ENCODE measurements at places on chromosomes 2 and 18.

DNA sequence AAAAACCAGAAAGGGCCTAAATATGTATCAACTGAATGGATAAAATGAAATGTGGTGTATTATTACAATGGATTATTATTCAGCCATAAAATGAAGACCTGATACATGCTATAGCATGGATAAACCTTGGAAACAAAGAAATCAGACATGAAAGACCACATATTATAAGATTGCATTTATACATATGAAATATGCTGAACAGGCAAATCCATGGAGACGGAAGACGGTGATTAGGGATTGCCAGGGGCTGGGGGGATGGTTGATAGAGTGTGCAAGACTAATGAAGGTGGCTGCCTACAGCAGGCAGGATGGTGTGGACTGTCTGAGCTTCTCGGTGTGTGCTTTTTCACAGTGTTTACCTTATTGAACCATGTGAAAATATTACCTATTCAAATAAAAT is 11.4 kb upstream of the AFG3L2 start:
- DNase-seq, result no peak

GRCh38 chr2:205193836-205194228 is 488.5 kb upstream of the NRP2 start:
- DNase-seq, result no peak

DNA sequence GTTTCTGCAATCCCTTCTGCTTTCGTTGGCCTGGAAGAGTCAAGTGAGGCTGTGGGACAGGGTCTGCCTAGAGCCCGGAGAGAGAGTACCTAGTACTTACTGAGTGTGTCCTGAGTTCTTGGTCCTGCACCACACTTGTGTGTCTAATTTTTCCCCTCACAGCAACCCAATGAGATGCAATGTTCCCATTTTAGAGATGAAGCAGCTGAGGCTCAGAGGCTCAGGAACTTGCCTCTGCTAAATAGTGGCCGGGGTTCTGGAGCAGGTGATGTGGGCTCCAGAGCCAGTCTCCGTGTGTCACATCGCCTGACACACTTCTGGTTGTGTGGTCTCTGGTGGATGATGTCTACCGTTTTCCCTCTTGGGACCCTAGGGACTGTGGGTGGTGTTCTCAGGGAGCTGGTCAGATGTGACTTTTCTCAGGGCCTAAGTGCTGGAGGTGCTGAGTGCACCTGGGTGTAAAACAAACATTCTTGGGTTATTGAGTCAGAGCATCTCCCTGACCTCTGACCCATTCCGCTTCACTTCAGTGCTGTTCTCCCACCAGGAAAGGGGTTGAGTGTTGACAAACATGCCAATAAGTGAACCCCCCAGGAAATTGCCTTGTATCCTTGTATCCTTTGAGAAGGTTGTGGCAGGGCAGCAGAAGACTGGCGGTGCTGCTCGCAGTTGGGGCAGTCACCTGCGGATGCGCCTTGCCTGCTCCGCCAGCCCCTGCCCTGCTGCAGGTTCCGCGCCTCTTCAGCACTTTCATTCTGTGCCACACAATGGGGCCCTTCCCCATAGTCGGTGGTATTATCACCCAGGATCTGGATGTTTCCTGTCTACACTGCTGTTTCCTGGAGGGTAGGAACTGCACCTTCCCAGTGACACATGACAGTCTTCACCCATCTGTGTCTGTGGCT is 32.1 kb downstream of the HK2 start:
- DNase-seq, result no peak

DNA sequence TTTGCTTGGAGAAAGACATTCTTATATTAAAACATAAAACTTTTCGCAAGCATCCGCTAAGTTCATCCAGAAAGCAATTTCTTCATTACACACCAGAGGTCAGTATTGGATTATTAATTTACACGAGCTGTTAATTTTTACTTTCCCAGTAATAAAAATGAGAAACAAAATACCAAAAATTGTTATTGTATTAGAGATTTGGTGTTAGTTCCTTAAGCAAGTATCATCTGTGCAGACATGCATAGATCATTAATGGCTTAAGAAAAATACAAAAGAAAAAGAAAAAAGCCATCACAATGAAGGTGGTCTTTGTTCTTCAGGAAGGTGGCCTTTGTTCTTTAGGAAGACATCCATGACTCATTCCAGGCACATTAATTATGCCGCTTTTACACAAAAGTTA is 53.6 kb upstream of the HNMT start:
- no peak for DNase-seq

DNA sequence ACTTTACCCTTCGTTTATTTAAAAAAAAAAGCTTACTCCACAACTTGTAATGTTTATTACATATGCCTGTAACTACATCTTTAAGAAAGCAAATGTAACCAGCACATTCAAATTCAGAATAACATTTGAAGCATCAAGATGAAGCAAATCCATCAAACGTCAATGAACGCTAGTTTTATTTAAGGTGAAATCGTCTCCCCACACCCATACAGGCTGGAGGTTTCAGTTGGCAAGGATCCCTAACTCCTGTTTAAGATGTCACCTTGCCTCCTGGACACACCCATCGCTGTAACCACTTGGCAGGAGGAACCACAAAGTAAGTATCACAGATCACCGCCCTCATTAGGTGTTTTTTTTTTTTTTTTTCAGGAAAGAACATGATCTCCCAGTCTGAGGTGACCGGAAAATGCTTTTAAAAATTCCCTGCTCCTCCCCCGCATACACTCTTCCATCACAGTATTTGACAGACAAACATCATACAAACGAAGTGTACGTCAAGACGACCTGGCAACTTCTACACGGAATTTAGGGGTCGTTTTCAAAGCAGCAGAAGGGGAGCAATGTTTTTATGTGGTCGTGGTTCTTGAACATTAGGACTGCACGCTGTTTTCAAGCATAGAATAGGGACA is 19.7 kb upstream of the STPG4 start:
- DNase-seq, result no peak

- DNase-seq, result no peak
Observed at GRCh38 chr2:189147361-189147760, 32.2 kb downstream of the COL5A2 start.

- DNase-seq, result no peak
Observed at GRCh38 chr18:5251117-5251516, 44.4 kb downstream of the ZBTB14 start.

- no peak for DNase-seq
Observed at GRCh38 chr18:79332646-79333045, 63.1 kb upstream of the NFATC1 start.

DNA sequence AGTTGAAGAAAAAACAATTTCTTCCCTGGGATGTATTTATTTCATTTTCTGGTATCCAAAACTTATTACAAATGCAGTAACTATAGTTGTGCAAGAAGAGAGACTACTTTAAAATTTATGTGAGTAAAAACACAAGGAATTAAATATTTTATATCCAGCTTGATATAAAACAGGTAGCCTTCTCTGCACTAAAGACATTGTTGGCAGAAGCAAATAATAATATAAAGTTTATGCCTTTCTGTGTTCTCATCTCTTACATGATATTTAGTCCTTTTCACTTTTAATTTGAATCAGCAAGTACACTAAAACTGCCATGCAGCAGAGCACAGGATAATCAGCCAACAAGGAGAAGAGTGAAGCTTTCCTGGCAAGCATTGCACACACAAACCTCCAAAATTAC is 352.7 kb downstream of the ARL6IP6 start:
- DNase-seq, result no peak

Measured in NCI-H1092 (cell line).